GM04504 (cell line): ENCODE measurements at places on chromosomes 2 and 18.

- DNase-seq = no peak
Observed at GRCh38 chr18:76819411-76820136, 2.8 kb upstream of the ZNF236 start.

DNA sequence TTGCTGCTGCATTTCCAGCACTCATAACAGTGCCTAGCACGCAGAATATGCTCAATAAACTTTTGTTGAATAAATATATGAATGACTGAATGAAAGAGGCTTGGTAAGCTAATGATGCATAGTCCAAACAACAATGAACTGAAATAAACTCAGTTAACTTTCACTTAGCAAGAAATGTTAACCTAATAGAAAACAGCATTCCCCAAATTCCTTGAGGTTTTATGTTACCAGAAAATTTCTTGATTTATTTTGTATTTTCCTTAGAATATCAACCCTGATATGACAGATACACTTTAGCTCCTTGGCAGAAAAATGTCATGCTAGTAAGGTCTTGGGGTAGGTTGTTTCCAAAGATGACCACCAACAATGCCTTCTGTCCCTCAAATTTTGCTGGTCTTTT is 217.4 kb downstream of the KCNE4 start:
- DNase-seq = no peak

GRCh38 chr2:240996161-240996833 is 2.1 kb upstream of the SNED1 start:
- DNase-seq = no peak

GRCh38 chr2:176508374-176508773 is 239.1 kb downstream of the MTX2 start:
- DNase-seq = no peak

DNA sequence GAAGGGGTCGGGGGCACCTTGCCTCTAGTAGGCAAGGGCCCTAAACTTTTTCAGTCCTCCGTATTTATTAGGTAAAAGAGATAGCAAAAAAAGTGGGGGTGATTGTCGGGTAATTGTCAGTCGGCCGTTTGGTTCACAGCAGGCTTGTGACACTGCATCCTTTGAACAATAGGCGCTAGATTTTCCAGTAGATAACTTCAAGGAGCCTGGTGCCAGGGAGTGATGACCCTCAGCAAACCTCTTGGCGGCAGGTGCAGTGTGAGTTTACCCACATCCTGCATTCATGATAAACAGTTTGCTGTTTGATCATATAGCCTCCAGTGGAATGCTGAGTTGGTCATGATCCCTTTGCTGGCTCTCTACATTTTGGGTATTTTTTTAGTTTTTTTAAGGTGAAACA is 22.9 kb downstream of the SERPINB8 start:
- DNase-seq = no peak

DNA sequence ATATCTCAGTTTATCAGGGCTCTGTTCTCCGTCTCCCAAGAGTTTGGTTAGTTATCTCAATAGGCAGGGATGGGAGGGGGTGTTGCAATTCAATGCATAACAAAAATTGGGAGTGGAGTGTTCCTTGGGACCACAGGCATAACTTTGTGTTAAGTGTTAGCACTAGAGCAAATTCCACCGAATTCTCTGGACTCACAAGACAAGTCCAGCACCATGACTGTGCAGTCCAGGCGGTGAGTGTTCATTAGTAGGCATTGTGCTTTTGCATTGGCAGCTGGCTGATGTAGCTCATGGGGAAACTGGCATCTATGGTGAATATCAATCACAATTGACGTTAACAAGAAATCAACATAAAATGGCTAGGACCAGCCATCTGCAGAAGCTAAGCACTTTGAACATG is 79.0 kb upstream of the CABLES1 start:
- no peak for DNase-seq

- DNase-seq = no peak
Observed at GRCh38 chr2:217017456-217018252, 157.8 kb upstream of the TNP1 start.
